ENCODE measurements at places on chromosomes 2 and 18.
A peak's percentile ranks its signal among the peaks of the same experiment; 100 is the strongest.

DNA sequence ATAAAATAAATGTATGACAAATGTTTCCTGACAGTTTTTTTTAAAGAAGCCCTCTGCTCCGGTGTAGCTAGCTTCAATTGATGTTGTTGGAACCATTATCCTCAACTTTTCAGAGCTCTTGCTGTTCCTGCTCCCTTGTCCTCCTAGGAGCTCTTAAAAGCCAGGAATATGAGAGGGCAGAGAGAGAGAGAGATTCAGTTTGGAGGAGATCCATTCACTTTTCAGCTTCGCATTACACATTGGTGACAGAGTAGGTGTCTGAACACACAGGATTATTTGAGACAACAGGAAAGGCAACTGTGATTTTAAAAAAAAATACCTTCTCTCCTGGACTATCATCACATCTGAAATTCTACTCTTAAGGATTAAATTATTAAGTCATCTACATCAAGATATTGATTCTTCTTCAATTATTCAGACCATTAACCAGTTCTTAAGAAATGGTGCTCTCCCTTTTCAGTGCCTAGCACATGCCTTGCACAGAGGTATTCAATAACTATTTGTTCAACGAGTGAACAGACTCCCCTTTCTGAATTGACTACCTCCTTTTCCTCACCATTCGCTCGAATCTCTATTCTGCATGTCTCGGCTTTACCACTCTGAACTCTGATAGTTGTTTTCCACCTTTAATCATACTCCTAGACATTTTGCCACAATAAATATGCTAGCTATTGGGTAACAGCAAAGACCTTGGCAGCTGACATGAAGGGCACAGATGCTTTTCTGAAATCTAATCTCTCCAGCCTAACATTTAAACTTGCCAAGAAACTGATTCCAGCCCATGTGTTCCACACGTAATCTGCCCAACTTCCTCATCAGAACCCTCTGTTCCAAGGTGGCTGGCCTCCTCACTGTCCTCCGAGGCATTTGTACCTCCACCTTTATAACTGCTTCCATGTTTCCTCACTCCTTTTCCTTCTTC lies 28.6 kb upstream of the SLC35F5 start:
- DNase-seq = peak; percentile 17

DNA sequence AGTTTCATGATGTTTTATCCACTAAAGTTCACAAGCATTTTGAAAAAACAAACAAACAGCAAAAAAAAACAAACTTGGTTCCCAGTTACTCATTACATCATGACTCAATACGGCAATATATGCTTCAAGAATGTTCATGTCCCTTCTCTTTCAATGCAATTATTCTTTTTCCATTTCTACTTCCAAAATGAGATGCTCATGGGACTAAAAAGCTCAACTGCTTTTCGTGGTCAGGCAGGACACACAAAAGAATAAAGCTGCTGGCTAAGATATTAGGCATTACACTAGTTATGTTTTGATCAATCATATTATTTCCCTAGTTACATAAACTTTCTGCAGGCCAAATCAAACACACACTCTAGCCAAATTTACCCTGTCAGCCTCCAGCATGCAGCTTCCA lies 301.3 kb downstream of the EPHA4 start:
- peak; percentile 15 for DNase-seq

- DNase-seq = no peak
Measured at GRCh38 chr2:156057647-156058046, 274.9 kb downstream of the NR4A2 start.

- peak; percentile 33 for DNase-seq
Measured at GRCh38 chr2:142944264-142944663, 66.8 kb downstream of the KYNU start.

GRCh38 chr18:23524213-23524707 lies 20.9 kb downstream of the RMC1 start:
- DNase-seq = no peak
